ENCODE measurements at places on chromosomes 6 and 20. TPM values are rescaled to one million over a fixed set of nuclear protein-coding genes. Genes with fewer than 3 reads are reported as not detected.

The SSTR4 gene
- total RNA-seq = not detected

The CCM2L gene
- not detected for total RNA-seq

The PGC gene
- not detected for total RNA-seq

The PRPF6 gene
- total RNA-seq = 87.2 TPM

The C20orf144 gene
- total RNA-seq = not detected

The FAM83D gene
- 81.4 TPM for total RNA-seq

The OLIG3 gene
- total RNA-seq = not detected

The C6orf47 gene
- total RNA-seq = 33.2 TPM

The LZTS3 gene
- 8.9 TPM for total RNA-seq

The AGER gene
- total RNA-seq = 5.0 TPM

The SCUBE3 gene
- 2.4 TPM for total RNA-seq

The ANGPT4 gene
- total RNA-seq = not detected

The PACSIN1 gene
- 2.3 TPM for total RNA-seq

The HRH3 gene
- total RNA-seq = not detected

The AARS2 gene
- total RNA-seq = 26.2 TPM

The SNPH gene
- 21.4 TPM for total RNA-seq

The NANP gene
- 10.3 TPM for total RNA-seq

The COL12A1 gene
- total RNA-seq = 24.2 TPM

The PPIL4 gene
- 12.8 TPM for total RNA-seq

The LST1 gene
- not detected for total RNA-seq

The CASS4 gene
- 0.04 TPM for total RNA-seq

The SLC35B2 gene
- 109 TPM for total RNA-seq

The SLC17A1 gene
- not detected for total RNA-seq

The EPPIN gene
- not detected for total RNA-seq

The APOBEC2 gene
- total RNA-seq = not detected

The MYL9 gene
- 12.0 TPM for total RNA-seq

The DEFB132 gene
- total RNA-seq = not detected

The C6orf120 gene
- 17.0 TPM for total RNA-seq

The RIMS1 gene
- total RNA-seq = 0.81 TPM

The MYLK2 gene
- 1.7 TPM for total RNA-seq

The SLC44A4 gene
- total RNA-seq = 4.9 TPM

The TMEM74B gene
- total RNA-seq = 18.4 TPM

The PPP1R14C gene
- total RNA-seq = 3.0 TPM

Data from PC-3 (cell line).